ENCODE measurements at places on chromosomes 7 and 10.

GRCh38 chr10:77836299-77836820 is 90.2 kb downstream of the DLG5 start:
- DNase-seq, result peak; percentile 6

- DNase-seq, result no peak
These were observed 109.3 kb downstream of the UBE2H start for GRCh38 chr7:129843365-129843898.

- DNase-seq, result no peak
These were observed 14.0 kb upstream of the PODXL start for GRCh38 chr7:131570401-131570800.

DNA sequence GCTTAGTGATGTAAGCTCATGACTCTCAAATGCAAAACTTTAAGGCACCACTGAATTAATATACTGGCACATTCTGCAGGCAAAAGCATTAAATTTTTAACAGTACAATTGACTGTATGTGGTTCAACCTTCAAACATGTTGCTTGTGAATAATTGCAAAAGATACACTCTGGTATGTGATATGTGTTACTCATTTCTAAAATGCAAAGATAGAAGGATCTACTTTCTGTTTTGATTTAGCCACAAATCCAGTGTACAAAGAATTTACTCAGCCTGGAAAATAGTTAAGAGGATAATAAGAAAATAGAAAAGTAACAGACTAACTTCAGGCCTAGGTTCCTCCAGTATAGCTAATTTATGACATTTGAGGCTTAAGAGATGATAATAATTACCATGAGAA is 66.6 kb upstream of the NOBOX start:
- DNase-seq, result no peak

GRCh38 chr7:86733783-86734182 is 90.1 kb downstream of the GRM3 start:
- DNase-seq, result no peak

DNA sequence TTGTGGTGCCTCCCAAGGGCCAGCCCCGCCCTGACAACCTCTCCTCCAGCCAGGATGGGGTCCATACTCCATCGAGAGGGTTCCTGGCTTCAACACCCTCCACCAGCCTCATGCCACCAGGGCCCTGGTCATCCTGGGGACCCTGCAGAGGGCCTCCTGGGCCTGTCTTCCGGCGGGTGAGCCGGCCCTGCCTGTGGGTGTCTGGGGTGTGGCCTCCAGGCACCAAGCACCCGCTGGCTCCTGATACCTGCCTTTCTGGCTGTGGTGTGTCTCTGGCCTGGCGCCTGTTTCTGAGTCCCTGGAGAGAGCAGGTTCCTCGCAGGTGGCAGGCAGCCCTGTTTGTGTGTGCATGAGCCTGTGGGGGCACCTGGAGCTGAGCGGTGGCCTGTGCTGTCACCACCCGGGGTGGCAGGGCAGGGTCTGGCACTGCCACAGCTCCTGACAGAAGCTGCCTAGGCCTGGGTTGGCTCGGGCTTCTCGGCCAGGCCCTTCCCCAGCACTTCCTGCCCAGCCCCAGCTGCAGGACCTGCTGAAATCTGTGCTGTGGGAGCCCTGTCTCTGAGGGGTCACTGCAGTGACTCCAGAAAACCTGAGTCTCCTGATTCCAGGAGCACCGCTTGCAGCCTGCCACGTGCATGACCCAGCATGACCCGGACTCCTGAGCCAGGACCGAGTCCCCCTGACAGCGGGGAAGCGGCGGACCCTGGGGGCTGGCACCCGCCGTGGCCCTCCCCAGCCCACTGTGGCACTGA is 18.4 kb downstream of the ADAM8 start:
- DNase-seq, result no peak
